ENCODE measurements at places on chromosomes 4 and X. TPM values are rescaled to one million over a fixed set of nuclear protein-coding genes. Genes with fewer than 3 reads are reported as not detected.

DNA sequence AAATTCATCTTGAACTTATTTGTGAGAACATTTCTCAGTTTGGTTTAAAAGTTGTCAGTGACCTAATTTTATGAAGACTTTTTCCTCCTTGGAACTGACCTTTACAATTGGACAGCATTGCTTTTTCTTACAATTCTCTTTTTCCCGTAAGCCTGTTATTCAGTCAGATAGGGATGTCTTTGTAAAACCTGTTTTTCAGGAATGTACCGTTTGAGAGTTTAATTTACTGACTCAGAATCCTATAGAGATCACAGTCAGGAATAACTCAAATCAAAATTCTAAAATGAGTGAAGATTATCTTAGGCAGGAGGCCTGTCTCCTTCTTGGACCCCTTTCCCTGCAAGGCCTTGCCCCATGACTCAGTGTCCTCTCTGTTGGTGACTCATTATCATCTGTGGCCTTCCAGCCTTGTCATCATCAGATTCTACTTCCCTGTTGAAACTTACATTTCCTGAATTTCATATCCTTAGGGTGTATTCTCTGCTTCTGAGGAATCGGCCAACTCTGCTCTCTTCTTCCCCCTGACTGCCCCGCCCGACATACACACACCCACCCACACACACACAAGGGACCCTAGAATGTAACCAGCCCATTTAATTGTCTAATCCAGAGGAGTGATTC lies 99.8 kb downstream of the ARHGAP10 start:
- no peak for DNase-seq

The HMX1 gene
- 0.80 TPM for total RNA-seq

DNA sequence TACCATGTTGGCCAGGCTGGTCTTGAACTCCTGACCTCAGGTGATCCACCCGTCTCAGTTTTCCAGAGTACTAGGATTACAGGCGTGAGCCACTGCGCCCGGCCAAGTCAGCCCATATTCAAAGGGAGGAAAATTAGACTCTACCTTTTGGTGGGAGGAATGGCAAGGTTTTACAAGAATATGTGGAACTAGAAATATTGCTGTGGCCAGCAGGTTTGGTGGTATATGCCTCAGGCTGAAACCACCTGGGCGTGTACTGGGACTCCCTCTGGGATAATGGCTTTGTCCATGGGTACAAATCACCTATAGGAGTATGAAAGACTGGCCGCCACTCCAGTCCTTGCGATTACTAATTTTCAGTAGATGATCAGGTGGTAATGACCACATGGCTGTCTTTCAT lies 32.4 kb downstream of the SAT1 start:
- no peak for DNase-seq

The TBC1D14 gene
- 58.4 TPM for total RNA-seq

DNA sequence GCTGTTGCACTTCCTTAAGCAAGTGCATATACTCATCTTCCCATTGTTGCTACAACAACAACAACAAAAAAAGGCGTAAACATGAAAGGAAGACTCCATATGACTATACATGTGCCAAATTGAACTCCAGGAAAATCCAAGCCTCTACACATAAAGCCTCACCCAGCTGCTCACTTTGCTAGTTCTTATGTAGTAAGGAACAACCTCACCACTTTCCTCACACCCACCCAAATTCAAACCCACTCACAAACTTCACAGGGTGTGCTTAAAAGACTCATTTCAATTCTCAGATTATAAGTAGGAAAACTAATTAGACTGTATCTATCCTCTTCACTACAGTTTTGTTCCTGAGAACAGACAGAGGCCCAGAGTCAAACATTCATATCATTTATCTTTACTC lies 671.1 kb upstream of the INTU start:
- DNase-seq = no peak

GRCh38 chr4:152981842-152982241 lies 45.7 kb downstream of the FHDC1 start:
- DNase-seq = no peak
